ENCODE measurements at places on chromosomes 2 and 18.

DNA sequence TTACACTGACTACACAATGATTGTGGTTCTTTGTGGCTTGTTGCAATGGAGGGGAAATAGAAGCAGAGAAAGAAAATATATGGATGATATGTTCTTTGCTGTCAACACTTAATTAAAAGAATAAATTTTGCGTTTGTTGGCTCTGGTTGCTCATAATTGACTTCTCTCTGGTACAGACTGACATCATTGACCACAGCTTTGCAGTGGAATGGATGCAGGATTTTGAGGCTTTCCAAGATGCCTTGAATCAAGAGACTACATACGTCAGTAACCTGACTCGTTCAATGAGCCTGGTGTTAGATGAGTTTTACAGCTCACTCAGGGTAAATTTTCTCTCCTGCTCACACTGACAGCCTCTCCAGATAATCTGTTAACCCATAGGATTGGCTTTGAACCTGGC is 9.9 kb downstream of the GPN1 start:
- no peak for DNase-seq

- no peak for DNase-seq
These were observed 52.5 kb downstream of the MARCHF4 start for GRCh38 chr2:216319771-216320170.

- no peak for DNase-seq
These were observed 1.7 kb upstream of the GATA6 start for GRCh38 chr18:22167471-22168241.

- no peak for DNase-seq
These were observed 144.8 kb upstream of the TNP1 start for GRCh38 chr2:217004656-217005055.

DNA sequence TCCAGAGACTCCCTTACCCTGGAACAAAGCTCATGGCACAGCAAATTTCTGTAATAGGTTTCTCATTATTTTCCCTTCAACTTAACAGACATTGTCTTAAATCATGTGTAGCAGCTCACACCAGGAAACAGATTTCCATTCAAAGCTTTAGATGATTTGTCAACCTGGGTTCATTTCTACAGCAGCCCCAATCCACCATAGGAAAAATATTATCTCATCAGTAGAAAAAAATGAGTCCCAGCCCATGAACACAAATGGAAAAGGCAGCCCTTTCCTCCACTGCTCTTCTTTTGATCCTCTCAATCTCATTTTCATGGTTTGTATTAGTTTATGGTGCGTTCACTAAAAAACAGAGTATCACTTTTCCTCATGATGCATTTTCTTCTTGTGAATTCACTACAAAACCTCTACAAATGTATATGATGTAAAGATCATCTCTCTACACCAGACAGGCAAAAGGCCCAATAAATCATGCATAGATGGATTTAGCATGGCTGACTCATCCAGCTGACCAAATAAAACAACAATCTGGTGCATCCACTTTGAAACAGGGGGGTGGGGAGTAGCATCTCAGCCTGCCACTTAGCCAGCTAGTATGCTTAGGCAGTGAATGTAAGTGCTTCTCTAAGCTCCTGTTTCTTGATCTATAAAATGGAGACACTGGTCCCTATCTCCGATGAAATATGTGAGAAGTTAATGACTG is 78.6 kb downstream of the SATB2 start:
- DNase-seq, result no peak

DNA sequence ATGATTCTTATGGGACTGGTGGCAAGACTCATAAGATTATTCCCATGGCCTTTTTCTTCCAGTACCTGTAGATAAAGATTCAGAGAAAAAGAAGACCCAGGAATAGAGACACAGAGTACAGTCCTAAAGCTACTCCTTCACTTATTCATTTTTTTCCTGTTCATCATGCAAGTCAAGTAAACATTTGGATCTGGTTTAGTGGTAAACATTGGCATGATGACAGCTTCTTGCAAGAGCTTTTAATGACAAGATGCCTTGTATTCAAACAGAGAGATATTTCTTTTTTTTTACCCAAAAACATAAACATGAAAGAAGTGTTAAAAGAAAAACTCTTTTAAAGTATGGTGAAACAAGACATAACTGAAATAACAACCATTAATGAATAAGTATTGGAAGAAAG is 20.2 kb downstream of the CXCR2 start:
- no peak for DNase-seq

DNA sequence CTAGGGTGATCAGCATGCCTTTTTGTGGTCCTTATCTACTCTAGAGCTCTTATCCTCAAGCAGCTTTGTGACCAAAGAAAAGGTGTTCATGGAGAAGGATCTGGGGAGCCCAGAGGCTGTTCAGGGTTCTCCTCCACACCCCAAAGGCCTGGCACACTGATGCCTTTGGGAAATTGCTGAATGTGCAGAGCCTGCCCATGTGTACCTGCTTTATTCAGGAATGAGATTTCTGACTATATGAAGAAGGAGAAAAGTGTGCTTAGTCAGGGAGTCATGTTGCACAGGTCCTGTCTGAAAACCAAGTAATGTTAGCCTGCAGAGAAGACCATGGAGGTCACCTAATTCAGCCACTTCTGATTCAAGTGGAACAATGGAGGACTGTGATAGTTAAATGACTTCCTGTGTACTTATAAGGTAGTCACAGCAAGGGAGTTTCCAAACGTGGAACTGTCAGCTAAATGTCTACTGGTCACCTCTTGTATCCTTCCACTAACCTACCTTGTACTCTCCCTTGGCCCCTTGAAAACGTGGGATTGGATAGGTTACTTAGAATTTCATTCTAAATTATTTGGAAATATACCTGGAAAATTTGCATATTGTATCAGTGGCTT is 81.3 kb downstream of the LIMS1 start:
- no peak for DNase-seq

GRCh38 chr2:162073888-162074631 is at the start of gene DPP4:
Gene DPP4 (minus strand): TSS chr2:162074215. CDS start chr2:162073981, 234 bp downstream.
- DNase-seq, result peak; percentile 31

- DNase-seq, result no peak
These were observed 179.4 kb downstream of the ANTXR1 start for GRCh38 chr2:69192176-69192945.

DNA sequence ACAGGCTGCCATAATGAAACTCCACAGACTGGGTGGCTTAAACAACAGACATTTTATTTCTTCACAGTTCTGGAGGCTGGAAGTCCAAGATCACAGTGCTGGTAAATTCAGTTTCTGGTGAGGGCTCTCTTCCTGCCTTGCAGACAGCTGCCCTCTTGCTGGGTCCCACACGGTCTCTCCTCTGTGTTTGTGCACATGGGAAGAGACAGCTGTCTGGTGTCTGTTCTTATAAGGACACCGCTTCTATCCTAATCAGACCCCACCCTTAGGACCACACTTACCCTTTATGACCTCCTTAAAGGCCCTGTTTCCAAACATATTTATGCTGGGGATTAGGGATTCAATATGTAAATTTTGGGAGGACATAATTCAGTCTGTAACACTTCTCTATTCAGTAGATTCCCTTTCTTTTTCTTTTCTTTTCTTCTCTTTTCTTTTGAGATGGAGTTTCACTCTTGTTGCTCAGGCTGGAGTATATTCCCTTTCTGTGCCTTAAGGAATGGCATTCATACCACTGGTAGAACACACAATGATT is 18.9 kb downstream of the CTIF start:
- no peak for DNase-seq

DNA sequence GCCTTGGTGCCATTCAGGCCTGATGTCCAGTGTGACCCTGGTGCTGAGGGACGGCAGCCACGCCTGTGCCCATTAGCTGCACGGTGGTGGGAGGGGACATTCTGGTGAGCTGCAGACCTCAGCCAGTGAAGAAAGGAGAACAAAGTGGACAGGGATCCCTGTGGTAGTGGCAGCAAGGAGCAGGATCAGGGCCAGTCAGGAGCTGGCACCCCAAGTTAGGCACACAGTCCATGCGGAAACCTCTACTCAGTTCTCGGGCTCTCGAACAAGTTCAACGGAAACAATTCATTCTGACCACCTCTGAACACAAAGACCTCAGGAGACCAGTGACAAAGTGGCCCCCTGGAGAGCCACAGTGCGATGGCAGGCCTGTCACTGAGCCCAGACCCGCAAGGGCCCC is 30.1 kb downstream of the COA5 start:
- no peak for DNase-seq

- no peak for DNase-seq
These were observed 531.4 kb downstream of the TMEM182 start for GRCh38 chr2:103293067-103293741.

- no peak for DNase-seq
These were observed 458.6 kb downstream of the EIPR1 start for GRCh38 chr2:2919026-2919425.

DNA sequence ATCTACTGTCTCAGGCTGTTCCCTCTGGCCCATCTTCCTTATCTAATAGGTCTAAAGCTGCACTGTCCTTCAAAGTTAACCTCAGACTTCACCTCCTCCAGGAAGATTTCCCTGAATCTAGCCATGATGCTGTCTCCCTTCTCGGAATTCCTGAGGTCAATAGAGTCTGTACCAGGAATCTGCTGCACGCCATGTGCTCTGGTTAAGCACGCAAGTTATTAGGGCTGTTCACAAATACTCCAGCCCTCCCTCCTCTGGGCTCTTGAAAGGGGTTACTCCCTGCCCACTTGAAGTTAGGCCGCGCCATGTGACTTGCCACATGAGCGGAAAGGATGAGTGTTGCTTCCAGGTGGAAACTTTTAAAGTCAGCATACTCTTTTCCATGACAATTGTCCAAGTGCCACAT is 43.6 kb downstream of the MCFD2 start:
- no peak for DNase-seq

DNA sequence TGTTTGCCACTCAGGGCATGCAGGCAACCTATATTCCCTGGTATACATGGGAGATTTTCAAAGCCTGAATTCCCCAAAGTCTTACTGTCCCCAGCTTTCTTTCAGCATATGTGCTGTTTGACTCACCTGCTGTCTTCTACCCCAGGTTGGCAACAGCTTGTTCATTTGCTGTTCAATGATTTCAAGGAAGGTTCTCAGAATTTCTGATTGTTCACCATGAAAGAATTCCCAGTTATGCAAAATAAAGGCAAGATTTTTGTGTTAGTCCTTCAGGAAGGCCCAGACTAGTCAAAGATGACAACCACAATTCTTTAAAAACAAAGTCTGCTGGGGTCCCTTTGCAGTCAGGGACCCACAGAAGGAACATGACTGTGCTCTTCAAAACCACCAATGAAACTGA is 1057.8 kb upstream of the CDH2 start:
- no peak for DNase-seq

DNA sequence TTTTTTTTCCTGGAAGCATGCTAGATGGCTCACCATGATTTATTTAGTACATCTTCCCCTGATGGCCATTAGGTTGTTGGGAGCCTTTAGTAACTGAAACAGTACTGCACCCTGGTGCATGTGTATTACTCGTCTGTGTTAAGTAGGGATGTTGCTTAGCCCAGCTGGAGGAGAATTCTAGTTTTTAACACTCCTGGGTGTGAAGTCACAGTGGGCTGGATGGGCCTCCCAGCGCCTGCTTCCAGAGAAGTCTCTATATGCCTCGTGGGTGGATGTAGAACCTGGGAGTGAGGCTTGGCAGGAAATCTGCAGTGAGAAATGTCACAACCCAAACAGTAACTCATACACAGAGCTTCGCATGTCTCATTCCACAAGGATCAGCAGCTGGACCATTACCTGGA is 28.9 kb upstream of the NT5DC4 start:
- no peak for DNase-seq

GRCh38 chr2:96913117-96913397 is 43.2 kb upstream of the SEMA4C start:
- no peak for DNase-seq

GRCh38 chr2:21821672-21822227 is 698.0 kb downstream of the TDRD15 start:
- DNase-seq, result no peak

- no peak for DNase-seq
These were observed 158.5 kb downstream of the INSIG2 start for GRCh38 chr2:118246726-118247125.

DNA sequence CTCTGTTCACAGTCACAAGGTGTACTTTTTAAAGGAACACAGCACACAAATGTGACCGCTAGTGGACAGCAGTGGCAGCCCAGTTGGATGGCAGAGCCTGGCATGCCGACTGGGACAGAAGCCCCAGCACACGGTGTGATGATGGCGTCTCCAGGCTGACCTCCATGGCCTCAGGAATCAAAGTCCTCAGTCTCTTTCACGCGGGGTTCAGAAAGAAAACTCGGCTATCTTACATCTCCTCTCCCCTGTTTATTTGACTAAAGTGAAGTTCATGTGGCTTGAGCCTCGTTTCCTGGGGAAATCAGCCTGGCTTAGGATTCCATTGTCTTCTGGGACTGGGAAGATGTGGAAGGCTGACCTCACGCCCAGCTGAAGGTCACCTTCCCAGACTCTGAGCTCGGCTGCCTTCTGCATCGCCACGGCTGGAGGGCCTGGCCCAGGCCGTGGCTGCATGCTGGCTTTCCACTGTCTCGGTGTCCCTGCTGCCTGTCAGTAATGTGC is 56.1 kb downstream of the ASAP2 start:
- no peak for DNase-seq

- DNase-seq, result no peak
These were observed 189.3 kb downstream of the KCNS3 start for GRCh38 chr2:18067588-18068384.

DNA sequence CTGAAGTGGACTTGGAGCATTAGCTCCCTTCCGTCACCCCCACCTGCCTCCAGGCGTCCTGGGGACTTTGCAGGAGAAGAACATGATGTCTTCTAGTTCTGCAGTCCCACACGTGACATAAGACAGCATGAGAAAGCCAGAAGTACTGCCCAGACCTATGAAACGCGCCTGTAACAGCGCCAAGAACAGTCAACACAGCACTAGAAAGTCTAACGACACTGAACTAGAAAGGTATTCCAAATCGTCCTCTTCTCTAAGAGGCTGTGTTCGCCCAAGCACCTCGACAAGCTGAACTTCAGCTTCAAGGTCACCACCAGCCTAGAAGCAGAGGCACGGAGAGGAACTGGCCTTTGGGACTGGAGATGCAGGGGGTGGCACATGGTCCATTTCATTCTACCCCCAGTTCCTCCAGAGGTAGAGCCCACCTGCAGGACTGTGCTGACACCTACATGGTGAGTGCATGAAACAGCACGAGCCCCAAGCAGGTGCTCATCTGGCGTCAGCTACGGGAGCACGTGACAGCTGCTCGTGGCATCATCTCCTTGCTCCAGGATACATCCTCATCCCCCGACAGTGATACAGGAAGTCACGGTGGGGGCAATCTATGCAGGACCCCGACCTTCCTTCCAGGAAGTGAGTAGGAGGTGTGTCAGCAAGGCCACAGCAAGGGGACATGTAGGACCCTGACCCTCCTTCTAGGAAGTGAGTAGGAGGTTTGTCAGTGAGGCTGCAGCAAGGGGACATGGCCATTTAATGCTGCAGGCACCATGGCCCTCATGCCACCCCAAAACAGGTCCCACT is 3.7 kb downstream of the HDAC4 start:
- no peak for DNase-seq

- DNase-seq, result peak; percentile 33
These were observed 87.7 kb downstream of the SH3YL1 start for GRCh38 chr2:175880-176820.
